T-helper 2 cell (primary cell): ENCODE measurements at places on chromosomes 4 and X.

DNA sequence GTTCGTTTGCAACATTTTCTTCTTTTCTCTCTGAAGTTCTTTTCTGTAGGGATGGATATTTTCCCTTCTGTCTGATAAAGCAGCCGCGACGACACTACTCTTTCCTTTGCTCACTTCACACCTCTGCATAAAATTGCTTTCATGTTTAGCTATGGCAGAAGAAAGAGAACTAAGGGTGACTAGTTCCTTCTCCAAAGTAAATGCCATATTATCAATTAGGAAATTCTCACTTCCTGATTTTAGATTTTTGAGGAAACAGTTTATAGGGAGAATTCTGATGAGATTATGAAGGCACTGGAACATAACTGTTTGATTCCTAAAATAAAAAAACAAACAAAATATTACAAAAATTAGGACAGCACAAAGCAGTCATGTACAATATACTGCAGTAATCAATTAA is 29.2 kb downstream of the FANCB start:
- no peak for DNase-seq

DNA sequence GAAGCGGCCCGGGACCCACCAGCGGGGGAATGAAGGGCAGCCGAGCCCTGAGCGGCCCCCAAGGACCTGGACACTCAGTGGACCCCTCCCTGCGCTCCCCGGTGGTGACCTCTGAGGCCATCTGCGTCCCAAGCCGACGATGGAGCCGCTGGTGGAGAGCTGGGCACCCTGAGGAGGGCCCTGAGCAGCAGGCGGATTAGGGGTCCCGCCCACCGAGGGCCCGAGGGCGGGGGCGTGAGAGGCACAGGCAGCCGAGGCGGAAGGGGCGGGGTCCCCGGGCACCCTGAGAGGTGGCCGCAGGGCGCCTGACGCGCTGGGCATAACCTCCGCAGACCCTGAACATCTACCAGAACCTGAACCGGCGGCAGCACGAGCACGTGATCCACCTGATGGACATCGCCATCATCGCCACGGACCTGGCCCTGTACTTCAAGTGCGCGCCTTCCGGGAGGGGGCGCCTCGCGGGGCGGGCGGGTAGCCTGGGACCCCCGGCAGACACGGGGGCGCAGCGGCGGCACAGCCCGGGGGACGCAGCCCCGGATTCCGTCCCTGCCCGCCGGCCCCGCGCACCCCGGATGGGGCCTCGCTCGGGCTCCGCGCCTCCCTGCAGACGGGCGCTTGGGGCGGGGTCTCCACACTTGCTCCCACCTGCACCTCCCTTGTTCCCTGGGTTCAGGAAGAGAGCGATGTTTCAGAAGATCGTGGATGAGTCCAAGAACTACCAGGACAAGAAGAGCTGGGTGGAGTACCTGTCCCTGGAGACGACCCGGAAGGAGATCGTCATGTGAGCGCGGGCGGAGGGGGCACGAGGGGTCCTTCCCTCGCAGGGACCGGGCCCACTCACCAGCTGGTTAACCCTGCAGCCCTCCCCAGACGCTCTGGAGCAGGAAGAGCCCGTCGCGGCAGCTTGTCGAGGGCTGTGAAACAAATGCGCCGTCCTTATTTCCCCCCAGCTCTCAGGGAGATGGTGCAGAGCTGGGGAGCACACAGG is 10.3 kb downstream of the ATP5ME start:
- peak; percentile 72 for DNase-seq

DNA sequence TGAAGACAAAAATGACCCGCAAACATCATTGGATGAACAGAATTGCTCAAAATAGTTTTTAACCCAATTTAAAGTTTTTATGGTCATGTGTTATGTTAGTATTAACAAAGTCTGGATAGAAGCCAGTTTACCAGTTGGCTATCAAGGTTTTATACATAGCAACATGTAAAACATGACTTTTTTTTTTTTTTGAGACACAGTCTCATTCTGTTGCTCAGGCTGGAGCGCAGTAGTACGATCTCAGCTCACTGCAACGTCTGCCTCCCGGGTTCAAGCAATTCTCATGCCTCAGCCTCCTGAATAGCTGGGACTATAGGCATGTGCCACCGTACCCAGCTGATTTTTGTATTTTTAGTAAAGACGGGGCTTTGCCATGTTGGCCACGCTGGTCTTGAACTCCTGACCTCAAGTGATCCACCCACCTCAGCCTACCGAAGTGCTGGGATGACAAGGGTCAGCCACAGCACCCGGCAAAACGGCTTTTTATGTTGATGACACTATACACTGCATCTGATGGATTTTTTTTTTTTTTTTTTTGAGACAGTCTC is 3.4 kb downstream of the SAT1 start:
- no peak for DNase-seq

DNA sequence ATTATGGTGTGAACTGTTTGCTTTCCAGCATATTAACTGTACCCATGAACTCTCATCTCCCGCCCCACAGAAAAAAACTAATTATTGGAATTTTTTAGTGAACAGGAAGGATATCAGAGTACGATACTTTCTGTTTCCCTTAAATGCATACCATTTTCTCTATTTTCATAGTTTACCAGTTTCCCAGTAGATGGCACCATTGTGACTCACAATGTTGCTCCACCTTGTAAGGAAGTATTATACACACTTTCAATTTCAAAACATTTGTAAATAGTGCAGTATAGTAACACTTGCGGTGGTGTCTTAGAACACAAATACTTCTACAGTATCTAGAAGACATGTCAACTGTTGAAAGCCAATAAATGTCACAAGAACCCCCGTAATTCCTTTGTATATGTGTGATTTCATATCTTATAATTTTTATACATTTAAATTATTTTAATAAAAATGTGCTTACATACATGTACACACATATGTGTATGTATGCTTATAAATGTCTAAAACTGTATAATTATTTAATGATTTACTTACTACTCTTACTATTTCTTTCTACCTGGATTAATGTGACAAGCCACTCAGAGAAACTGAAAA is 167.3 kb downstream of the SLIT2 start:
- DNase-seq: no peak

- no peak for DNase-seq
Observed at GRCh38 chr4:8606476-8606875, 13.9 kb downstream of the CPZ start.

DNA sequence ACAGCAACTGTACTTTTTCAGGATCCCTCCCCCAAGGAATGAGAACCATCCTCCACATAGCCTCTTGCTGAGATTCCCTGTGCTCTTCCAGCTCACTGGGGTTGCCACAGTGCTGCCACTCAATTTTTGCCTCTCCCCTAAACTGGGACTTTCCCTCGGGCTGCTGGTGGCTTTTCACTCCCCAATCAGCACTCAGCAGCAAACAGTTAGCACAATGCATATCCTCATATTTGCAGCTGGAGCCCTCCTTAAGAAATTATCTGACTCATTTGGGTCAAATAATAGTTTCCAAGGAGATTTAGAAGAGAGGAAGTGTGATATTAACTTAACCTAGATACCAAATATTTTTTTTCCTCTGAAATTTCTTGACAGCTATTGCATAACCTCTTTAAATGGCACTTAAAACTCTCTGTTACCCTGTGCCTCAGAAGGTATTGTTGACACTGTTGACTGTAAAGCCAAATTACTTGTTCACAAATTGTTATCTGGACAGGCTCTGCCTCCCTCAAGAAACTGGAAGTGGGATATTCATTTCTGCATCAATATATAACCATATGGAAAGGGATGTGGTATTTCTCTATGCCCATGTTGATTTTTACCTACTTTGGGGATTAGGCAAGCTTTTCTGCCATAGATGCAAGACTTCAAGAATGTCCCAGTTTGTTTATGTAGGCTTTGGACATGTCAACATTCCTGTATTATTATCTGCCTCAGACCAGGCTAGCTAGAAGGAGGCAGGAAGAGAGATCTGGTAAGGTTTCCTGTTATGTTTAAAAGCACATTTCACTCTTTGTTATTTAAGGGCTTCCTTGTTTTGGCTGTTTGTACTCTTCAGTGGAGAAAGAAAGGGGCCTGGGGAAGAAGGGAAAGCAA is 58.0 kb downstream of the SEPTIN11 start:
- no peak for DNase-seq

DNA sequence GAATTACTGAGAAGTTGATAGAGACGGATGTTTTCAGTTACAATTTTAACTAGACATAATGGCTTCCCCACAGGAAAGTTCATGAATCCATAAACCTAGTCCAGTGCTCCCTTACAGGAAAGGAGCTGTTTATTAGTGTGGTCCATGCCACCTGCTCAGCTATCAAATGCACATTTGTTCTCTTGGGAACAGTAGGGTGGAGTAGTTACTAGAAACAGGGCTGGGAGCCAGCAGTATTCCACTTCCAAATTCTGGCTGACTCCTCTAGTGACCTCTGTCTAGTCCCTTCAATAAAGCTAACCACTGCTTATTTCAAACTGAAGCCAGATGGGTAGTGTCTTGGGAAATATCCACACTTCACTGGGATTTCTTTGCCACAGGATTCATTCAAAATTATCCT is 88.4 kb upstream of the TLL1 start:
- no peak for DNase-seq

- DNase-seq: no peak
Observed at GRCh38 chrX:36867143-36867542, 141.0 kb upstream of the FAM47C start.

DNA sequence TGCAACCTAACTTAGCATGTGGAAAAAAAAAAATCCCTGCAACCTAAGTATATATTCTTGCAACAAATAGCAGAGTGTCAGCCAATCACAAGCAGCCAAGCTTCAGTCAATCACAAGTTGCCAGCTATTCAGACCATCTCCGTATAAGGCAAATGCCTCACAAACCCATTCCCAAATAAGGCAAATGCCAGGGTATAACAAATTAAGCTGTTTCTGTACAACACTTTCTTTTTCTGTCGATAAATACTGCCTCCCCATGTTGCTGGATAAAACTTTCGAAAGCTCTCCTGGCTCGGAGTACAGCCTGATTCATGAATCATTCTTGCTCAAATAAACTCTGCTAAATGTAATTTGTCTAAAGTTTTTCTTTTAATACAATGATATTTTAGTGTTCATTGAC is 460.7 kb upstream of the SMIM31 start:
- no peak for DNase-seq

GRCh38 chrX:72340626-72341025 is 34.9 kb upstream of the CITED1 start:
- no peak for DNase-seq

DNA sequence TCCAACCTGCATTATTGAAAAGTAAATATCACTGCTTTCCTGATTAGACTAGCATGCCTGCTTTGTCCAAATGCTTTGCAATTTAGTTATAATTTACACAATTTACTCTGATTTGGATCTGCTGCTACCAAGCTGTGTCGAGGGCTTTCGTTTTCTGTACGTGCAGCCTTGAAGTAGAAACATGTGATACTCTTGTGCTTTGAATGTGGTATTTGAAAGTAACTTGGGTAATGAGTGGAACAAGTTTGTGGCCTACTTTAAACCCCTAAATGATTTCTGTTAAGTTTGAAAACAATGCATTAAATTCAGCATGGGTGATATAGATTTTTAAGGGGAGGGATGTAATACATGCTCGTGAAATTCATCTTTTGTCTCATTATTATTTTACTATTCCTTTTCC is 240.7 kb downstream of the IQCM start:
- DNase-seq: no peak

GRCh38 chr4:162274354-162274753 is 110.6 kb upstream of the FSTL5 start:
- DNase-seq: no peak

- no peak for DNase-seq
Observed at GRCh38 chr4:176534566-176534965, 214.8 kb downstream of the SPCS3 start.

DNA sequence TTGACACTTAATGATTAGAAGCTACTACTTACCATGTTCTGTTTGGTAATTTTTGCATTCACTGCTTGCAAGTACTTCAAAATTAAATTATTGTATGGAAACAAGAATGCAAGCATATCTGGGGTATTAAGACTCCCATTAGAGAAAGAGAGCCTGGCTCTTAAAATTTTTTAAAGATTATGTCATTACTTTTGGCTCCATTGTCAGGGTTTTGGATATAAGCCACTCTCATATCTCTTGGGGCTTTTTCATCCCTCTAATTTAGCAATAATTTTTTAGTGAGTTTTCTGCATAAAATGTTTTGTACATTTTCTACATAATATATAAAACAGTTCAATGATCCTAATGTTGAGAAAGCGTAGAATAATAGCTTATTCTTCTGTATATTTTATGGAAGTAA is 49.4 kb downstream of the SLC9A6 start:
- no peak for DNase-seq

DNA sequence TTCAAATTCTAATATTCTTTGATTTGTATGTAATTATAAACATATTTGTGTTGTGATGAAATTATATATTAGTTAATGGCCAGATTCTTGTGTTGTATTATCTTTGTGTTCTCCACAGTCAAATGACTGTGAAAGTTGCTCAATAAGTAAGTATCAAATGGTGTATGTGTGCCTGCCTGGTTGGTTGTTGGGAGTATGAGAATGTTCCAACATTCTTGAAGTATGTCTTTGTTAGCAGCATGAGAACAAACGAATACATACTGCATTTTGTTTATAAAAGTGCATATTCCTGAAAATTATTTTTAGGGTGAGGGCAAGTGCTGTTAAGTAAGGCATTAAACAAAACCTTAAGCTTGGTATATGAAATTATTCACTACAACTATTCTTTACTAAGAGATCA is 16.2 kb downstream of the ARHGEF38 start:
- no peak for DNase-seq

- DNase-seq: no peak
Observed at GRCh38 chrX:119676949-119677653, 15.9 kb downstream of the SEPTIN6 start.

DNA sequence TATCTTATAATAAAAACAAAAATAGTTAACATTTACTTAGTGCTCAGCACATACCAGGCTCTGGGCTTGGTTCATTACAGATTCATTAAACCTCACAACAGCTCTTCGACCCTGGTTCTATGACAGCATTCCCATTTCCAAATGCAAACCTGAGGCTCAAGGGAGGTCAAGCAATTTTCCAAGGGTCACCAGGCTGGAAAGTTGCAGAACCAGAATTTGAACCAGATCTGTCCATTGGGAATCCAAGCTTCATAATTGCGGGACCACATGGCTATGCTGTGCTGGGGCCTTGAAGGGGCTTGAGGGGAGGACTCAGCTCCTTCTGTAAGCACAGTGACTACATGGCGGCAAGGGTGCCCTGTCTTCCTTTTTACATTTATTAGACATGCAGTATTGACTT is 197.3 kb upstream of the LNX1 start:
- no peak for DNase-seq

- DNase-seq: no peak
Observed at GRCh38 chrX:29143356-29143755, 556.1 kb downstream of the IL1RAPL1 start.

DNA sequence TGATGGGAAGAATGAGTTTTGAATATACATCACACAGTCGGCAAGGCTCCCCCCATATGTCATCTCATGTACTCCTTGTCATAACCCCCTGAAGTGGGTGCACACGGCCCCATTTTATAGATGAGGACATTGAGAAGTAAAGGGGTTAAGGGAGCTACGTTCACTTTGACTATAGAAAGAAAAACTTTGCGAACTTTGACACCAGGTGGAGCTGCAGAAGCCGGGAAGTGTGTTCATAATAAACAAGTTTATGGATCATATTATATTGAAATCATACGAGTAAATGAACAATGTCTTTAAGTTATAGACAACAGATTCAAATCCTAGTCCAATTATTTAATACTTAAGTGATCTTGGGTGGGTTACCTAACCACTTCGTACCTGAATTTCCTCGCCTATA is 203.8 kb upstream of the PITX2 start:
- DNase-seq: no peak

- no peak for DNase-seq
Observed at GRCh38 chr4:77880784-77881183, 18.2 kb downstream of the MRPL1 start.
